ENCODE measurements at places on chromosomes 5 and 9. TPM values are rescaled to one million over a fixed set of nuclear protein-coding genes. Genes with fewer than 3 reads are reported as not detected.

SPATA24 gene
- total RNA-seq, result 1.8 TPM

TSSK1B gene
- total RNA-seq, result not detected

PCDHB10 gene
- 0.14 TPM for total RNA-seq

HTR4 gene
- 1.8 TPM for total RNA-seq

ANKRD18A gene
- 0.25 TPM for total RNA-seq

CARD9 gene
- total RNA-seq, result 5.3 TPM

PTGDS gene
- 0.23 TPM for total RNA-seq

SPATA9 gene
- not detected for total RNA-seq

DNA sequence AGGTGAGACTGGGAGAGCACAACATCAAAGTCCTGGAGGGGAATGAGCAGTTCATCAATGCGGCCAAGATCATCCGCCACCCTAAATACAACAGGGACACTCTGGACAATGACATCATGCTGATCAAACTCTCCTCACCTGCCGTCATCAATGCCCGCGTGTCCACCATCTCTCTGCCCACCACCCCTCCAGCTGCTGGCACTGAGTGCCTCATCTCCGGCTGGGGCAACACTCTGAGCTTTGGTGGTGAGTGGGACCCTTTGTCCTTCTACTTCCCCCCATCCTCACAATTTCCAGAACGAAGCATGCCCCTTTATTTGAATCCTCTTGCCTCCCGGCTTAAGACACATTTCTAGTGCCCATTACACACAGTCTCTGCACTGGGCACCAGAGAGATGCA, 2.5 kb downstream of the PRSS3 start:
- DNase-seq, result no peak

DNA sequence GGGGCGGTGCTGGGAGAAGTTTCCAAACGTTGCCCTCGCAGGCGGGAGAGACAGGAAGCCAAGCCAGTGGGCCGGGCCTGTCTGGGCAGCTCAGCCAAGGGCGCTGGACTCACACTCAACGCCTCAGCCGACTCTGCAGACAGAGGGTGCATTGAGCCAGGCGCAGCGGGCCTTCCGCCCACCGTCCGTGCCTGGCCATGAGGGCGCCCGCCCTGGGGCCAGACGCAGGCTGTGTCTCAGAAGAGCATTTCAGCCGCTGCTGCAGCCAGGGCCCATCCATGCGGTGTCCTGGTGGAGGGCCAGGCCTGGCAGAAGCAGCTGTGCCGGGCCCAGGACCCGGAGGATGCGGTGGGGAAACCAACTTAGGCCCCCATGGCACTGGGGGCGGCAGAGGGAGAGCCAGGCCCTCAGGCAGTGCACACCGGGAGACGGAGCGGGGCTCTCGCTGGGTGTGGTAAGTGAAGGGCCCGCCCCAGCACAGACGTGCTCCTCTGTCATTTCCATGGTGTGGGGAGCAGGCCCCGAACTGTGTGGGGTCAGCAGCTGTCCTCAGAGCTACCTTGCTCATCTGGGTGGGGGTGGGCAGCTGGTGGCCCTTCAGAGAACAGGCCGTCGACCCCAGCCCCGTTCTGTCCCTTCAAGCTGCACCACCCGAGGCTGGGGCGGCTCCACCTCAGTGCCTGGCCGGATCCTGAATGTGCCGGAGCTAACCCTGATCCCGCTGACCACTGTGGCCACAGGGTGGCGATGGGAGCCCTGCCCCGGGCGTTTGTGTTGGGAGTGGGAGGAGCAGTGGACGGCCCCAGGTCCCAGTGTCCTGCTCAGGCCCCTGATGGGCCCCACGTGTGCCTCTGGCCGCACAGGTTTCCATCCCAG, 18.0 kb downstream of the DNLZ start:
- peak; percentile 57 for DNase-seq

GRCh38 chr5:15573590-15573989, 73.6 kb downstream of the FBXL7 start:
- DNase-seq, result no peak

DNA sequence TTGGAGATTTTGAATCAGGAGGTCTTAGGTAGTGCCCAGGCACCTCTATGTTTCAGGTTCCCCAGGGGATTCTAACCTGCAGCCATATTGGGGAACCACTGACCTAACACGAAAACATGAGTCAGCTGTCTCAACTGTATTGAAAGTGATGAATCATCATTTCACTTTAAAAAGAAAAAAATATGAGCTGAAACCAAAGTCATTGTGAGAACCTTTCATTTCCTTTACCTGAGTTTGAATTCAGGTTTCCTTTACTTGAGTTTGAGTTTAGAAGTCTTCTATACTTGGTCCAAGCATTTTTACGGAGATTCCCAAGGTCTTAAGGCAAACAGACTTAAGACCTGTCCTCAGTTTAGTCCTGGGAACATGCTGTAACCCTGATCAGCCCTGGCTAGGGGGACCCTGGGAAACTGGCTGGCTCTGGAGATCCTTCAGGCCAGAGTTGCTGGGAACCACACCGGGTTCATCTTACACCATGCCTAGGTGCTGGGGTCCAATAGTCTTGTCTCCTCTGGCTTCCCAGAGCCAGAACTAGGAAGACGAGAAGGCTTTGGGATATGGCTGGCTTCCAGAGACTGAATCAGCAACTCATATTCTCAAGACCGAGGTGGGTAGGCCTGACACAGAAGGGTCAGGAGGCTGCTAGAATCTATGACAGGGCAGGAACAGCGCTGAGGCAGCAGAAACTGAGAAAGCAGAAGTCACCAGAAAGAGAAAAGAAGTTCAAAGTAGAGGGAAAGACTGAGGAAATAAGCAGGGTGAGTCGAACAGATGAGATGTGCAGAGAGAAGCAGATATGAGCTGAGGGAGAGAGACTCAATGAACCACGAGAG, 16.4 kb upstream of the PDCD1LG2 start:
- no peak for DNase-seq

DNA sequence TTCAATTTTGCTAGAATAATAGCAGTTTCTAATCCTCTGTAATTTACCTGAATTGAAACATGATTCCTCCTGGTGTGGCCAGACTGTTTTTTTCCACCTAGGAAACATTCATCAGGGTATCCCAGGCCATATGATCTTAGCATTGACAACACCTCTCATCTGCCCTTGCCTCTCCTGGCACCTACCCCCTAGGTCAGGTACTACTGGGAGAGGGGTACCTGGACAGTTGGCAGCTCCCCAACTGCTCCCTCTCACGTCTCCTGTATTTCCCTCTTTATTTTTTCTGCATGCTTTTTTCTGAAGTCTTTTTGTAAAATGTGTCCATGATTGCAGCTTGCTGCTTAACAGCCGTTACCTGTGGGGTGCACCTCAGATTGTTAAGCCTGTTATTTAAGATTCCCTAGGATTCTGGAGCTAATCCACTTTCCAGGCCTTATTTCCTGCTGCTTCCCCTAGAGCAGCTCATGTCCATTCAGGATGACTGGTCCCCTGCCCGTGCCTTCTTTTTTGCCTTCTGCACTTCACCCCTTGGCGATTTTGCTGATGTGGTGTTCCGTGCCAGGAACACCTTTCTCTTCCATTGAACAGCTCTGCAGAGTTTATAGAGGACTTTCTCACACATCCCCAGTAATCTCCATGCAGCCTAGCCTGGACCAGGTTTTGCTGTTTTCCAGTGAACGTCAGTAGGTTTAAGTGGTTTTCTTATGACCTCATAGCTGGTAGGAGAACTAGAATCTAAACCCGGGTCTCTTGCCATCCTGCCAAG, 33.6 kb downstream of the SNX30 start:
- no peak for DNase-seq

GRCh38 chr9:124735121-124735520, 36.0 kb downstream of the NR6A1 start:
- DNase-seq, result no peak

DNA sequence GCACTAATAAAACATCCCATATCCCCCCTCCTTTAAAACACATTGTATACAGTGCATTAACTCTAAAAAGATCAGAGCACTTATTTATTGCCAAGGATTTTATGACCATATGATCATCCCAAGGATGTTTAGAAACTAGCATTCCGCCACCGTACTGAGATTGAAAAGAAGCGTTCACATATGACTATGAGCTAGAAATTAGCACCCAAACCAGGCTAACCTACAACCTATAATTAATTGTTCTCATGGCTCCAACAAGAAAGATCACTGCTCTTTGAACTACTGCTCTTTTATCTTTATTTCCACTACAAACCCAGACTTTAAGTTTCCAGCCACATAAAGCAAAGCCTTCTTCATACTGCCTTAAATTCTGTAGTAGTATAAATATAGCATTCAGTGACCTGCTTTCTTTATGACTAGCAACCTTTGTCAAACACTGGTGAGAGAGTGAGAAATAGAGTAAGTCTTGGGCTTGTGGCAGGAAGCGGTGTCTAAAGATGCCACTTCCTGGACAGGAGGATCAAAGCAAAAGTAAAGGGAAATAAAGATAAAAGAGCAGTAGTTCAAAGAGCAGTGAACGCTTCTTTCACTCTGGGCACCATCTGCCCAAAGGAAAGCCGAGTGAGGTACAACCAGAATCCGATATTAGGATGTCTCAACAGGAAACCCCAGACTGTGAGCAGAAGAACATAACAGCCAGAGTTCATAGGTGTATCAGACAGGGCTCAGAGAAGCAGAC, 151.1 kb upstream of the ERCC6L2 start:
- DNase-seq, result no peak

GRCh38 chr5:103477678-103478077, 84.9 kb downstream of the NUDT12 start:
- DNase-seq, result no peak

DNA sequence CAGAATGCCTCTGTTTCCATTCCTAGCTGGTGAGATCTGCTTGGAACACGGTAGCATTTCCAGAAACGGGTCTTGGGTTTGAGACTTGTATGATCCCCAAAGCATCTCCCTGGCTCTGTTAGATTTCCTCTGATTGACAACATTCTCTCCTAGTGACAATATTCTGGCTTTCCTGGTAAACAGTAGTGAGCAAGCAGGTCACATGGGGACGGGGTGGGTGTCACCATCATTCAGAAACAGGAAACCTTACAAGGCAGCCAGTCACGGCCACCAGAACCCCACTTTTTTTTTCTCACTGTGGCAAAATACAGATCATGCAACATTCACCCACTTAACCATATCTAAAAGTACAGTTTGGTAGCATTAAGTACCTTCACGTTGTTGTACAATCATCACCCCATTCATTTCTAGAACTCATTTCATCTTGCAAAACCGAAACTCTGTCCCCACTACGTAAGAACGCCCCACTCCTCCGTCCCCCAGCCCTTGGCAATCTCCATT, 90.1 kb upstream of the LMX1B start:
- no peak for DNase-seq

GRCh38 chr5:2757563-2758351, 6.3 kb upstream of the IRX2 start:
- DNase-seq, result no peak

GRCh38 chr5:135508496-135509005, 27.2 kb downstream of the NEUROG1 start:
- no peak for DNase-seq

GRCh38 chr9:26502311-26502710, 390.3 kb downstream of the CAAP1 start:
- DNase-seq, result no peak

- DNase-seq, result no peak
Observed at GRCh38 chr5:127025467-127025866, 4.9 kb downstream of the MARCHF3 start.

Measured in liver (tissue), 10 donors.